ENCODE measurements at places on chromosomes 12 and 14.

GRCh38 chr12:22543246-22544037, 900 bp downstream of the C2CD5 start:
- no peak for DNase-seq

DNA sequence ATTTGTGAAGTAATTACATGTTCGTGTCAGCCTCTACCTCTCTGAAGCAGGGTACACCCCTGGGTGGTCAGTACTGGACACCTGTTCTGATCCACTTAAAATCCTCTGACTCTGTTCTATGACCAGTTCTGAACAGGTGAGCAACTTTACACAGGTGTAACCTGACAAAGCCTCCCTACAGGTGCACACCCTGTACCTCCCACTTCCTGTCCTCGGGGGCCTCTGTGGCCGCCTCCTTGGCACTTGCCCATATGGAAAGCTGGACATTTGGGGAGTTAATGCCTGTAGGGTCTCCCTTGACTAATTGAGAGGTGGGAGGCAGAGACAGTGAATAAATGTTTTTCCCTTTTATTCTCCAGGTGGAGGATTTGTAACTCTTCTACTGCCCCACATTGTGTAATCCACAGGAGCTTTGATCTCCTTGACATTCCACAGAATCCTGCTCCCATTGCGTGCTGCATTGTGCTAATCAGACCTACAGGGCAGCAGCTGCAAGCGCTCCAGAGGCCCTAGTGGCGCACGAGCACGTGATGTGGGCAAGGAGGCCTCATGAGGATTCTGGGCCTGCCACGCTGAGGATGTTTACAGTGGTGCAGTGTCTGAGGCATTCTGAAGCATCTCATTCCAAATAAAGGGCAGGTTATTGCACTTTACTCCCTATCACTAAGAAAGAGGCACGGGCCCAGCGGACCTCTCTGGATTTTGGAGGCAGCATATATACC, 45.8 kb upstream of the BATF start:
- DNase-seq = no peak

GRCh38 chr12:128012110-128012509, 254.9 kb upstream of the TMEM132C start:
- DNase-seq = no peak

- no peak for DNase-seq
Measured at GRCh38 chr12:26162905-26163304, 32.5 kb upstream of the SSPN start.

- no peak for DNase-seq
Measured at GRCh38 chr14:52253503-52253902, 14.0 kb upstream of the PTGDR start.

GRCh38 chr12:108691998-108692808, 39.1 kb downstream of the CORO1C start:
- no peak for DNase-seq

DNA sequence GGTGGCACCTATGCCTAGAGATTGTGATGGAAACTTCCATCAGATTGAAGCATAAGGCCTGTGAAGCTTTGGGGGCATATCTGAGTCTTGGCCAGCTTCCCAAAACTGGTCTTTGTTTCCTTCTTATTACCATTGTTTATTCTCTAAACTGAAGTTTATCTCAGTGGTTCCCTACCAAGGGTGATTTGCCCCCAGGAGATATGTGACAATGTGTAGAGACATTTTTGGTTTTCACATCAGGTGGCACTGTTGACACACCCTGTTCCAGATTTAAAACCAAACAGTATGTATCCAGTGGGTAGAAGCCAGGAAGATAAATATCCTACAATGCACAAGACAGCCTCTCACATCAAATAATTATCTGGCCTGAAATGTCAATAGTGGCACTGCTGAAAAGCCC, 22.1 kb downstream of the RASSF9 start:
- DNase-seq = no peak

GRCh38 chr14:104217486-104218360, 79.3 kb downstream of the KIF26A start:
- DNase-seq = no peak

- DNase-seq = no peak
Measured at GRCh38 chr12:42737398-42737797, 147.9 kb upstream of the PRICKLE1 start.

GRCh38 chr12:5220835-5221234, 177.2 kb downstream of the KCNA5 start:
- DNase-seq = no peak

GRCh38 chr14:74261288-74261687, 22.0 kb downstream of the VSX2 start:
- DNase-seq = no peak

DNA sequence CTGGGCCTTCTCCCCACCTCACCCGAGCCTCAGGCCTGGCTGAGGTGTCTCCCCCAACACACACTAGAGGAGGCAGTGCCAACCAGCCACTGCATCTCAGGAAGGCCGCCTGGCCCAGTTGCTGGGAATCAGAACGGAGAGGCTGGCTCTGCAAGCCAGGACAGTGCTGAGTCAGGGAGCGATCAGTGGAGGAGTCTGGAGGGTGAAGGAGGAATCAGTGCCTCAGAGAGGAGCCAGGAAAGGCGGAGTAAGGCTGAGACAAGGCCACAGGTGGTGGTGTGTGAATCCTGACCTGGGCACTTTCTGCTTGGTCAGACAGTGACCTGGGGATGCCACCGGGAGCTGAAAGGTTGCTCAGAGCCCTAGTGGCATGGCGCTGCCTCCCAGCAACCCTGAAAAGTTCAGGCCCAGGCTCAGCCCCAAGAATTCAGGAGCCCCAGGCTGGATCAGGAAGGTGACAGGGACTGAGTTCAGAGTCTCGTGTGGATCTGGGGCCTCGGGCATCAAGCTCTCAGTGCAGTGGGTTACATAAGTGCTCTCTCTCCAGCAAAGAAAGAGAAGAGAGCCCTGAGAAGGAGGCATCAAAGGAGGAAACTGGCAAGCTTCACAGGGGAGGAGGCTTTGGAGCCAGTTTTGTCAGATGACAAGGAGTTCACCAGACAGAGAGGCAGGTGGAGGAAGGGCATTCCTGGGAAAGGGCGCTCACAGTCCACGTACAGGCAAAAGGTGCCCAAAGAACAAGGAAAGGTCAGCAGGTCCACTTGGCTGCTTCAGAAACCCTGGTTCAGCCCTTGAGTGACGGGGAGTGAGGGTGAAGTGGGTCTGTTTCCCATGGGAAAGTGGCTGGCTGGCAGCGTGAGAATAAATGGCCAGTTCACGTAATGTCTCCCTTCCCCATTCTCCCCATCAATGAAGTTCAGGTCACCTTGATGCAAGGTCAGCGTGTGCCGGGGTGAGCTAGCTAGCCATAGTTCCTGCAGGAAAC, 87.8 kb downstream of the ZFP36L1 start:
- DNase-seq = no peak

GRCh38 chr12:112535017-112535416, 116.3 kb downstream of the PTPN11 start:
- DNase-seq = no peak

- DNase-seq = no peak
Measured at GRCh38 chr12:104667139-104667538, 210.4 kb downstream of the CHST11 start.

- DNase-seq = no peak
Measured at GRCh38 chr12:79689061-79689476, 1.7 kb downstream of the PAWR start.

DNA sequence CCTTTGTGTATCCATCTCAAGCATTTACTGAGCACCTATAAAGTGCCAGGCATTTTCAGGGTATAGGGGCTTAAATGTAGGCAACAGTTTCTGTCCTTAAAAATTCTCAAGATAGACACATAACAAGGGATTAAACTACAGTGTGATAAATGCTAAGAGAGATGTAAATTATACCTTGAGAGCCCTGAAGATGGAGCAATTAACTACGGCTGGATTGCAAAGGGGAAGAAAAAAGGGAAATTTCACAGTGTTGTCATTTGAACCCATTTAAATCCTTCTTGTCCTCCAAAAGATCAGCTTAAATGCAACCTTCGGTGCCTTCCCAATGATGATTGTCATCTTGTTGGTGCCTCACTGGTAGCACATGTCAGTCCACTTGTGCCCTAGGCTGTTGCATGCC, 11.5 kb upstream of the IL26 start:
- no peak for DNase-seq

DNA sequence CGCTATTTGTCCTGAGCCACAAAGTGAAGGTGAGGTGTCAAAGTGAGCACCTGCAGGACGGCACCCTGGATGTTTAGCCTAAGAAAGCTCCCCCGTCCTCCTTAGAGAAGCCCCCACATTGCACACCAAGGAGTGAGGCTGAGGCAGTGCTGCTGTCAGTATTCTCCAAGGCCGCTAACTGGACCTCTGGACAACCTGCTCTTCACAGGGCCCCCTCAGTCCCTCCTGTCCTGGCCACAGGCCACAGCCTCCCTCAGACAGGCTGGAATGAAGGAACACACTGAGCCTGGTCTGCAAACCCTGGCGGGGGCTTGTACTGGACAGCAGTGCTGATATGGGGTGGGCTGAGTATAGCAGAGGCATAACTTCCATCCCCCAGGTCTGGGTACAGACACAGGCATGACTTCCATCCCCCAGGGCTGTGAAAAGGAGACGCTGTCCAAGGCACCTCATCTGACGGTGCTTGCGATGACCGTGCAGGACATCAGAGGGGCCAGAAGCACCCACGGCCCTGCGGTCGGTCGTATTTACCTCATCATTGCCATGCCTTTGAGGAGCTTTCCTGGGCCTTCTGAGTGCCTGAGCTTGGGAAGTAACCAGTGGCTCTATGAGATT, 82.4 kb upstream of the DIO3 start:
- DNase-seq = no peak

DNA sequence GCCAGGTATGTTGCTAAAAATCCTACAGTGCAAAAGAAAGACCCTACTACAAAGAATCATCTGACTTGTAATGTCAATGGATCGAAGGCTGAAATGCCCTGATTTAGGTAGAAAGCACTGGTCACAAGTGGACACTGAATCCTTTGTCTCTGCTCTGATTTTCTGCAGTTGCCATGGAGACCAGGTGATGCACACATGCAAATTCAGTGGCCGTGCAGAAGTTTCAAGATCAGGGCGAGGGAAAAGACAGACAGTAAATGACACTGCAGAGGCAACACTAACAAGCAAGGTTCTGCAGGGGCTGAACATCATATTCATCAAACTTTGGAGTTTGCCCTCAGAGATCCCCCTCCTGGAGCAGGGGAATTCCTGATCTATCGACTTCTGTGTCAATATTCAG, 370.3 kb upstream of the TMEM132C start:
- DNase-seq = no peak

GRCh38 chr14:33660248-33660647, 290.6 kb downstream of the EGLN3 start:
- no peak for DNase-seq

GRCh38 chr12:27244689-27245488, 803 bp downstream of the STK38L start:
- DNase-seq = no peak

DNA sequence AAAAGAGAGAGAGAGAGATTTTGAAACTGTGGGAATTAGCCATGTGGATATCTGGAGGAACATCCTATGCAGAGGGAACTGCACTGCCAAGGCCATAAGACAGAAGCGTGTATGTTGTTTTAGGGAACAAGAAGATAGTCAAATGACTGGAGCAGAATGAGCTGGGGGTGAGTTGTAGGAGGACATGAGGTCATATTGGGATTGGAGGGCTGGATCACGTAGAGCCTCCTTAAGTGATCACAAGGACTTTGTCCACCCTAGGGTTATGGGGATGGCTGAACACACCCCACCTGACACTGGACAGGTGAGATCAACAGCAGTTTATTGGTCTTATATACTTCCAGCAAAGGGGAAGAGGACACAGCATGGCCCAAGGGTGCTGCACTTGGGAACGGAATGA, 8.2 kb upstream of the CGRRF1 start:
- DNase-seq = no peak

DNA sequence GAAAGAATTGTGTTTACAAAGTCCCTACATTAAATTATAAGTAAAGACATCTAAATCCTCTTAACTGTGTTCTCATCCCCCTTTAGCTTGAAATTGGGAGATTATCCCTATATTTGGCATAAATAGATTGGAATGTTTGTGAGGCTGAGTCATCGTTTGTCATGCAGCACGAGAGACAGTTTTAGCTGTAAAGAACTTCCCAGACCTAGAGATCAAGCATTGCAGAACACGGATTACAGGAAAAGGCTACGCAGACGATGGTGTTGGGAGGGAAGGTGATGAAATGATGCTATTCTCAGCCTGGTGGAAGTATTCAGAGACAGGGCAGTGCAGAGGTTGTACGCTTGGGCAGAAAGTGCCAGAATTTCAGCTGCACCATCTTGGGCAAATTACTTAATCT, 93.8 kb downstream of the PTPRB start:
- no peak for DNase-seq

DNA sequence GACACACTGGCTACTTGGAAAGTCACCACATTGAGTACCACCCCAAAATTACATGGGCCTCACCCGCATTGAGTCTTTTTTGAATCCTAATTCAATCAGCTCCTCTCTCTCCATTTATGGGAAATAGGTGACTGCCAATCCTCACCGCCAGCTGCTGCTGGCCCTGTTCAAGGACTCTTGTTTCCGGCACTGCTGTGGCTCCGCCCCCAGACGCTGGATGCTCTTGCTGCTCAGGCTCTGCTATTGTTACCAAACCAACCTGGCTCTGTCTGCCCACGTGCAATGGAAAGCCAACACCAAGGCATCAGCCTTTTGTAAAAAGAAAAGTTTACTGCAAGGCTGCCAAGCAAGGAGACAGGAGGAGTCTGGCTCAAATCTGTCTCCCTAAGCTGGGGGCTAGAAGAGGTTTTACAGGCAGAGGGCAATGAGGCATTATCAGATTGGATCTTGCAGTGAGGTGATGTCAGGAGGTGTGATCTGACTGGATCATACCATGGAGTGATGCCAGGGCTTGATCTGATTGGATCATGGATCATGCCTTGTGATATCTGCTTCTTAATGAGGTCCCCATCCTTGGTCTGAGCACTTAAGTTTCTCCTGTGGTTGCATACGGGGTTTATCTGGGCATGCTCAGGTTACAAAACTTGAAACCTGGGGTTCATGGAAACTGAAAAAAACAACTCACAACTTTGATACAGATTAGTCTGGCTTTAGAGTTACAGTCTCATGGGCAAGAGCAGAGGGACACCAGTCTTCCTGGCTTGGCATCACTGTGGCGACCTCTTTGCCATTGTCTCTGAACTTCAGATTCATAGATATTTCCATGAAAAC, 117.1 kb upstream of the SLC35F4 start:
- DNase-seq = no peak
